ENCODE measurements at places on chromosomes 16 and 17. TPM values are rescaled to one million over a fixed set of nuclear protein-coding genes. Genes with fewer than 3 reads are reported as not detected.

CCL4 gene
- 0.73 TPM for polyA plus RNA-seq

- no peak for DNase-seq
Measured at GRCh38 chr17:49201481-49201927, 8.9 kb downstream of the GNGT2 start.

DNA sequence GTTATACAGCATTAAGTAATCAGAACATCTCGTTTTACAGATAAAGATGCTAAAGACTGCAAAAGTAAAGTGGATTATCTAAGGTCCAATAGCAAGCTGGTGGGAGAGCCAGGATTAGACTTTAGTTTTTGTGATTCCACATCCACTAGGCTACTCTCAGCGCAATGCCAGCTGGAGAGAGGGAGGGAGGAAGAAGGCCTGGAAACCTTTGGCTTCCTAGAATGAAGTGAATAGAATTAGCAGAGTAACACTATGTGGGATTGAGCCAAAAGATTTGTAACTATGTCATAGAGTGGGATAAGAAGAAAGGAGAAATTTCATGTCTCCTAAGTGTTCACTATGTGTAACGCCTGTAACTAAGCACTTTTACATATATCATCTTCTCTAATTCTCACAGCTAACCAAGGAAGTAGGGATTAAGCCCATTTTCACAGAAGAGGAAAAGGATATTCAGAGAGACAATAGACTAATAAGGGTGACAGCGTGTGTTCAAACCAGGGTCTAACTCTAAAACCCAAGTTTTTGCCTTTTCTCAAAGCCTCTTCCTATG, 25.4 kb upstream of the NSRP1 start:
- no peak for DNase-seq

KRTAP3-2 gene
- polyA plus RNA-seq = not detected

- DNase-seq = no peak
Measured at GRCh38 chr17:43864161-43864984, 17.4 kb downstream of the CD300LG start.

DNA sequence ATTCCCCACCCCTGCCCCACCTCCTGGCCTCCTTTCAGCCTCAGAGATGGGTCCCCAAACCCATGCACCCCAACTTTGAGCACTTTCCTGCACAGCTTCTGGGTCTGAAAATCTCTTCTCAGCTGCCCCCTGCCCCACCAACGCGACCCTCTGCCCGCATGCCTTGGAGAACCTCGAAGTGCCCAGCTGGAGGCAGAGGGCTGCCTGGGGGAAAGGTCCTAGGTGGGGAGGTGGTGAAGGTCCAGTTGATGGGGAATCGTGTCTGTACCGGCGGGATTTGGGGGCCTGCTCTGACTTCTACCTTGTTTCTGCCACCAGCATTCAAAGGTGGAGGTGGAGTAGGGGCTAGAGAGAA, 1.3 kb downstream of the NKD1 start:
- DNase-seq = no peak

GRCh38 chr16:76583466-76583865, 306.3 kb downstream of the CNTNAP4 start:
- no peak for DNase-seq

CLEC19A gene
- polyA plus RNA-seq = not detected

DNA sequence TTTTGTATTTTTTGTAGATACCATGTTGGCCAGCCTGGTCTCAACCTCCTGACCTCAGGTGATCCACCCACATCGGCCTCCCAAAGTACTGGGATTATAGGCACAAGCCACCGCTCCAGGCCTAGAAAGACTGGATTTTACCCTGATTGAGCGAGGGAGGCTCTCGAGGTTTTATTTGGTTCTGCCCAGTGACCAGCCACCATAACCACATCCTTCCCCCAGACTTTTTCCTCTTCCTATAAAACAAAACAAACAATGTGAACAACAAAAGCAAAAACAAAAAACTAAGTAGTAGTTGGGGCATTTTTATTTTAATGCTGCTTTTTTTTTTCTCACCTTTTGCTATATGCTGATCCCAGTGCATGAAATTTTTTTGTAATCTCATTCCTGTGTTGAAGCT, 509.6 kb downstream of the MAF start:
- DNase-seq = no peak

C1QTNF8 gene
- not detected for polyA plus RNA-seq

All from renal pelvis (tissue), 12 donors.